Ovary (tissue), 10 donors: ENCODE measurements at places on chromosomes 13 and 19.

GRCh38 chr13:47726394-47726793 lies 274.7 kb downstream of the SUCLA2 start:
- no peak overlapping the region for H3K4me3 ChIP-seq
- H3K36me3 ChIP-seq = no peaks in the 10 kb centered on the region
- H3K27me3 ChIP-seq = no peaks in the 10 kb centered on the region
- H3K4me1 ChIP-seq = no peaks in the 10 kb centered on the region
- H3K27ac ChIP-seq = no peak overlapping the region

DNA sequence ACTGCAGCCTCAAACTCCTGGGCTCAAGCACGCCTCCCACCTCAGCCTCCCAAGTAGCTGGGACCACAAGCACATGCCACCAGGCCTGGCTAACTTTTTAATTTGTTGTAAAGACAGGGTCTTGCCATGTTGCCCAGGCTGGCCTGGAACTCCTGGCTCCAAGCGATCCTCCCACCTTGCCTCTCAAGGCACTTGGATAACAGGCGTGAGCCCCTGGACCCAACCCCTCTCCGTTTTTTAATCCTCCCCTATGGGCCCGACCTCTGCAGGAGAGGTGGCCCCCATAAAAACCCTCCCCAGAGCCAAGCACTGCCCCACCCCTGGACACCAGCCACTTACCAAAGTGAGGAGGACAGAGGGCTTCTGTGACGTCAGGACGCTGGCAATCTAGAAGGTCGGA lies 28.6 kb downstream of the PEPD start:
- H3K36me3 ChIP-seq = no peaks in the 10 kb centered on the region
- no peaks in the 10 kb centered on the region for H3K27me3 ChIP-seq
- H3K27ac ChIP-seq = no peak overlapping the region
- H3K4me1 ChIP-seq = no peaks in the 10 kb centered on the region

- H3K27me3 ChIP-seq = no peaks in the 10 kb centered on the region
- H3K4me1 ChIP-seq = peaks cover 46% of the 10 kb centered on the region
- no peaks in the 10 kb centered on the region for H3K36me3 ChIP-seq
- peak overlapping the region; percentile 68 for H3K4me3 ChIP-seq
- no peak overlapping the region for H3K27ac ChIP-seq
Measured at GRCh38 chr19:799076-799881, 2.0 kb downstream of the PTBP1 start.

DNA sequence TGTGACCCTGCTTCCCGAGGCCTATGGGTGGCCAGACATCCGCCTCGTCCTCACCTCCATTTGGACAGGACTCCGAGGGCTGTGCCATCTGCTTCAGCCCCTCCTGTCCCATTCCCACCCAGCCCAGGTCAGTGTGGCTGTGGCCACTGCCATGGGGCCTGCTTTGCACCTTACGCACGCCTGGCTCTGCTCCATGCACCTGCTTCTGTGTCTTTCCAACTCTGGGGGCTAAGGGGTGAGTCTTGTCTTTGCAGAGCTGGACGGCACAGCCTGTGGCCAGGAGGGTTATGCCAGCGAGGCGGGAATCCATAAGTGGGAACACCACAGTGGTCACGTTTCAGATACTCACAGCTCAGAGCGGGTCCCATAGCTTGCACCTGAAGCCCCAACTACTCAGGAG lies 5.2 kb upstream of the ZNF554 start:
- H3K4me1 ChIP-seq = no peaks in the 10 kb centered on the region
- H3K27ac ChIP-seq = no peak overlapping the region
- H3K36me3 ChIP-seq = no peaks in the 10 kb centered on the region

DNA sequence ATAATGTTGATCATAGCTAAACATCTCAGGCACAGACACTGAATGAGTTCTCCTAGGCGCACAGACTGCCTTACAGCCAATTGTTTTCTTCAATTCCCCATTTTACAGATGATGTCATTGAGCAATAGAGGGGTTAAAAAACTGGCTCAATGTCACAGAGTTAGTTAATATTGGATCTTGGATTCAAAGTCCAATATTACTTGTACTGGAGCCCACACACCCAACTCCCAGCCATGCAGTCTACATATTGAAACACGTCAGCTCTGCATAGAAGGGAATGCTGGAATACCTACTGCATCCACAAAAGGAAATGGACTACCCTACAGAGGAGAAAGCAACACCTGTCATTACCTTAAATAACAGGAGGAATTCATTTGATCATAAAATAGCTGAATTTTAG lies 76.1 kb upstream of the SLC15A1 start:
- no peaks in the 10 kb centered on the region for H3K4me1 ChIP-seq
- no peak overlapping the region for H3K27ac ChIP-seq
- DNase-seq = no peak
- no peaks in the 10 kb centered on the region for H3K36me3 ChIP-seq

- H3K4me3 ChIP-seq = no peak overlapping the region
- H3K4me1 ChIP-seq = no peaks in the 10 kb centered on the region
- no peak overlapping the region for H3K27ac ChIP-seq
- DNase-seq = no peak
Measured at GRCh38 chr13:42215578-42216421, 56.2 kb upstream of the AKAP11 start.

GRCh38 chr13:103866048-103866447 lies 799.8 kb upstream of the SLC10A2 start:
- no peak overlapping the region for H3K4me3 ChIP-seq
- no peaks in the 10 kb centered on the region for H3K36me3 ChIP-seq
- no peaks in the 10 kb centered on the region for H3K4me1 ChIP-seq
- no peak for DNase-seq
- H3K27me3 ChIP-seq = no peaks in the 10 kb centered on the region

DNA sequence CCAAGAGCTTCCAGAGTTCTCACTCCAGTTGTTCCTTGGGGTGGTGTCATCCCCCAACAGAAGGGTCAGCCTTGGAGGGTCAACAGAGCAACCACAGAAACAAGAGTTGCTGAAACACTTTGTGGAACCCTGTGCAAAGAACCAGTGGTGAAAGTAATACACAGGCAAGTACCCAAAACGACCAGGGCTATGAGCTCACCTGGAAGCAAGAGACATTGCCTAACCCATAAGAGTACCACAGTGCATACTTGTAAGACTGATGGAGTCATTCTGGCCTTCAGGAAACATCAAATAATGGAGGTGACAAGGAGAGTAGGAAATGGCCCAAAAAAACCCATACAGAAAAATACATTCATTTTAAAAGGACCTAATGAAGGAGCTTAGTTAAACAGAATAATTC lies 184.3 kb upstream of the TSC22D1 start:
- no peaks in the 10 kb centered on the region for H3K27me3 ChIP-seq
- H3K4me1 ChIP-seq = peaks cover 2% of the 10 kb centered on the region
- no peak for DNase-seq
- H3K27ac ChIP-seq = no peak overlapping the region

DNA sequence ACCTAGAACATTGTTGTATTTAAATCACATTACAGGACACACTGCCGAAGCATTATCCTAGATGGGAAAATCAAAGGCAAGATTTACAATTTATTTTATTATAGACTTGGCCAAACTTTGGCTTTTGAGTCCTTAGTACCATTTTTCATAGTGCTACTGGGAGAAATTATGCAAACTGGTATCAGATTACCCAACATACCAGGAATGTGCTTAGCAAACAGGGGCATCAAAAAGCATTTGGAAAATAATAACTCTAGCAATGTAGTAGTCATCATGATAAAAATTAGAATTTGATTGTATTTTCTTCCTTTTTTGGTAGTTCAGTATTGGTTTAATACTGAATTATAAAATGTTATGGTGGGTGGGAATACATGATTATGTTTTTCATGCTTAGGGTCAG lies 34.0 kb downstream of the GPC6 start:
- no peak for DNase-seq
- no peaks in the 10 kb centered on the region for H3K36me3 ChIP-seq
- H3K27ac ChIP-seq = no peak overlapping the region
- H3K4me3 ChIP-seq = no peak overlapping the region

DNA sequence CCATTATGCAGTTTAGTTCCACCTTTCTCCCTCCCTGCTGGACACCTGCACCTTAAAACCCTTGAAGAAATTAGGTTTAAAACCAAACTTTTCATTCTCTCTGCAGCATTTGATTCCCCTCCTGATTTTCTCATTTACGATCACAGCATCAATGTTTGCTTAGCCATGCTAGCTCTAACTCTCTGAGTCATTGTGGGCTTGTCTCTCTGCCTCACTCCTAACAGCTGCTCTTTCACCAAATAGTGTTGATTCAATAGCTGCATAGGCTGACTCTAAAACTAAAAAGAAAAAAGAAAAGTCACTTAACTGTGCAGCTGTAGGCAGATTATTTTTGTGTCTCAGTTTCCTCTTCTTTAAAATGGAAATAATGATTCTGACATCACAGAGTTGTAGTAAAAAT lies 1124.9 kb downstream of the DIAPH3 start:
- no peak for DNase-seq
- no peak overlapping the region for H3K27ac ChIP-seq
- H3K4me1 ChIP-seq = no peaks in the 10 kb centered on the region
- H3K36me3 ChIP-seq = no peaks in the 10 kb centered on the region

- peak overlapping the region; percentile 99 for H3K27ac ChIP-seq
- no peaks in the 10 kb centered on the region for H3K27me3 ChIP-seq
- no peak overlapping the region for H3K4me3 ChIP-seq
- no peak for DNase-seq
Measured at GRCh38 chr19:12788042-12788681, 3.1 kb upstream of the JUNB start.

DNA sequence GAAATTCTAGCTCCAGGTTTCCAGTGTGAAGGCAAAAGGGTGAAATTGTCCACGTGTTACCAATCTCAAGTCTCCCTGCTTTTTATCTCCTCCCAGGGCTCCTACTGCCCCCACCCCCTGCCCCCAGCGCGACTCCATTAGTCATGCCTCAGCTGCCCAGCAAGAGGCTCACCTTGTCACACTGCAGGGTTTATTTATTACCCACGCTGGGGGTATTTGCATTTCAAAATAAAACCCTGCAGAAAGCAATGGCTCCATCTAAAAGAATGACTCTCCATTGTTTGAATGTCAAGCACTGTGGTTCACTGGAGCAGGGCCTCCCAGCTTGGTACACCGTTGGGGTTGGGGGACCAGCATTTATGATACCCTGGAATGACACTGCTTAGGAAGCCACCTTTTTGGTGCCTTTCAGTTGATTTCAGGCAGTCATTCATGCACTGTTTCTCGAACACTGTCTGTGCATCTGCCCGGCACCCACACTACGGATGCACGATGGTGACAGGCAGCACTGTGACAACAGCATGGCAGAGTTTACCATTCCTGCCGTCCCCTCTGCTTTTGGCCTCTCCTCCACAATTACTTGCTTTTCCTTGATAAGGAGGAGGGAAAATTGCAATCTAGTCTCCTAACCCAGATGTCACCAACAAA lies 9.9 kb upstream of the POP4 start:
- H3K4me3 ChIP-seq = no peak overlapping the region
- no peak for DNase-seq
- H3K36me3 ChIP-seq = no peaks in the 10 kb centered on the region
- H3K27me3 ChIP-seq = no peaks in the 10 kb centered on the region

DNA sequence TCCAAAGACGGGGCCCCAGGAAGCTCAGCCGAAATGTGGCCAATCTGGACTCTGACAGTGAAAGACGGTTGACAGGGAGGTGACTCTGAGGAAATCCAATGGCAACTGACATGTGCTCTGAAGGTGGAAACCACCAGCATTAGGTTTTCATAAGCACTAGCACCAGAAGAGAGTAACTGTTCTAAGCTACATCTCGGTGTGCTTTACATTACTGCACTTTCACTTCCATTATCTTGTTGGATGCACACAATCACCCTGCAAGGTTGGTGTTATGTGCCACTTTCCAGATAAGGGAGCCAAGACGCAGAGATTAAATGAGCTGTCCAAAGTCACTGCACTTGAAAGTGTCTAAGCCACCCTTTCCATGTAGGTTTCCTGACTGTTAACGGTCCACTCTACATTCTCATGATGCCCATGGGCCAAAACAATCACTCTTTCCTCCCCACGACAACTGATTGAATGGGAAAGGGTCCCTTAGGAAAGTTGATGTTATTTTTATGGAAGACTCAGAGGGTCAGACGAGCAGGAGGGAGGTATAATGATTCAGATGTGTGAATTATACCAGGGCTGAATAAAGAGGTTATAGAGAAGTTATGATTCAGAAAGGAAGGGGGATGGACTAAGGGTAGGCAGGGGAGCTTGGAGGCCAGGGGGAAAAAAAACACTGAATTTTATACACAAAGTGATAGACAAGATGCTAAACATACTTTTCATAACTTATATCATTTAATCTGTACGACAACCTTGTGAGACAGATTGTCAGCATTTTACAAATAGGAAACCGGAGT lies 52.8 kb downstream of the RUBCNL start:
- no peaks in the 10 kb centered on the region for H3K4me1 ChIP-seq
- H3K36me3 ChIP-seq = no peaks in the 10 kb centered on the region
- no peak for DNase-seq
- no peaks in the 10 kb centered on the region for H3K27me3 ChIP-seq
